ENCODE measurements at places on chromosomes 1 and 21.

GRCh38 chr21:14567331-14568279, 21.5 kb upstream of the SAMSN1 start:
- no peak for DNase-seq

DNA sequence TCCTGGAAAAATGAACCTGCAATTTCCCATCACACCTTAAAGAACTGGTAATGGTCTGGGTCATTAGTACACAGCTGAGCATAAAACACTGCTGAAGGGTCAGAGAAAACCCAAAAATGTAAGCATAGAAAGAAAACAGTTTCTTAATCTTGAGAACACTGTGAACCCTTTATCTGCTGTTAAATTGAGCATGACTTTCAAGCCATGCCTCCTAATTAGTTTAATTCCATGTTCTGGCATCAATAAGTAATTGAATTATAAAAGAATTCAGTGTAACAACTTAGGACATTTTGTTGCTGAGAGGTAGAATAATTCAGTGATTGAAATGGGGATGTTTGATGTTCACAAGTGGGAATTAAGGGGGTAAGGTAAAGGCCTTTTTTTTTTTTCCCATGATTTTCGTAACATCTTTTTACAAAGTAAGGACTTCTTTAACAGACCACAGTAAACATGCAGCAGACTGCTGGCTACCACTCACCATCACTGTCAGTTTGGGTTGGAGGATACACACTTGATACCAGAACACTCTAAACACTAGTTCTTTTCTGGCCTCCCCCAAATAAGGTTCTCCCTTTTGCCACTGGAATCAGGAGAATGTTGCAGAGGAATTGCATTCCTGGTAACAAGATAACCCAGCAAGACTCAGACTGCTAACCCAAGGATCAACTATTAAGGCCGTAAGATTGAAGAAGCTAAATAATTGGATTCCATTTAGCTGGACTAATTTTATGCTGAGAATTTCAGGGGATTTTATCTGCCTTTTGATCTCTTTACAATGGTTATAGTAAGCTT, 3.0 kb downstream of the RWDD3 start:
- no peak for DNase-seq

- no peak for DNase-seq
These were observed 2.5 kb upstream of the GRHL3 start for GRCh38 chr1:24316645-24317044.

DNA sequence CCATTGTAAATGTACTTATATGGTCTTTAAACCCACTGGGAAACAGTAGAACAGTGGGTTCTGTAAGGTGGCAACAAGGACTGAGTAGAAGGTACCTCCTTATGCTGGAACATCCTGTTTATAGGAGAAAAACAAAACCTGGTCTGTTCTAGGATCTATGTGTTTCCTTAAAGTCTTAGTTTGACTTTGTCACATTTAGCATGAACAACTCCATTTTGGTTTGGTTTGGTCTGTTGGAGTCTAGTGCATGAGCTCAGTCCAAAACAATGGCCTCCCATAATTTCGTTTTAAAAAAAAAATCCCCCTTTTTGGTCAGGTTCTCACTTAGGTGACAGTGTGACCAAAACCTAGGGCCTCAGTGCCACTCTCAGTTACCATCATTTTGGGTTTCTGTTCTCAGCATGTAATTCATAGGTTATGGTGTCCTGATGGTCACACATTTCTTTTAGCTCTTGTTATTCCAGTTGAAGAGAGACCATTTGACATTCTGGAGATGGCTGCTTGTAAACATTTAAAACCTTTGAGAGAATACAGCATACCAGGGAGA, 66.4 kb upstream of the IL12RB2 start:
- no peak for DNase-seq

GRCh38 chr1:47658161-47658920, 220.5 kb downstream of the FOXD2 start:
- no peak for DNase-seq

GRCh38 chr21:25903607-25904006, 168.8 kb downstream of the GABPA start:
- no peak for DNase-seq

GRCh38 chr21:27418346-27418745, 451.5 kb upstream of the ADAMTS5 start:
- no peak for DNase-seq

DNA sequence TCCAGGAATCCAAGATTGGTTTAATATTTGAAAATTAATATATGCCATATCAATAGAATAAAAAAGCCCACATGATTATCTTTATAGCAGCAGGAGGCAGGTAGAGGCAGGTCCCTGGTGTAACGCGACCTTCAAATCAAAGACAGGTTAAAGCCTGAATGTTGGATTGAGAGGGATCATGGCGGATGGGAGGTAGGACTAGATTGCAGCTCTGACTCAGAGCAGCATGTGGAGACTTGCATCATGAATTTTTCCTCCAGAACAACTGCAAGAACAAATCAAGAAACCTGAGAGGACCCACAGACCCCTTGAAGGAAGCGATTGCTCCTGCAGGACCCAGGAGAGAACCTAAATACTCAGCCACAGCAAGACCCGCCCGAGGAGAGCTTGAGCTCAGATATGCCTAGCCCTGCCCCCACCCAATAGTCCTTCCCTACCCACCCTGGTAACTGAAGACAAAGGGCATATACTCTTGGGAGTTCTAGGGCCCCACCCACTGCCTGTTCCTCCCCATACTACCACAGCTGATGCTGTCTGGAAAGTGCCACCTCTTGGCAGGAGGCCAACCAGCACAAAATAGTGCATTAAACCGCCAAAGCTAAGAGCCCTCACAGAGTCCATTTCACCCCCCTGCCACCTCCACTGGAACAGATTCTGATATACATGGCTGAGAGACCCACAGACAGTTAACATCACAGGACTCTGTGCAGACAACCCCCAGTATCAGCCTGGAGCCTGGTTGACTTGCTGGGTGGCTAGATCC, 19.5 kb downstream of the S100B start:
- no peak for DNase-seq

- DNase-seq, result no peak
These were observed 8.3 kb downstream of the SDE2 start for GRCh38 chr1:225990705-225991464.

GRCh38 chr1:22689505-22689904, 21.1 kb upstream of the EPHB2 start:
- DNase-seq, result no peak

DNA sequence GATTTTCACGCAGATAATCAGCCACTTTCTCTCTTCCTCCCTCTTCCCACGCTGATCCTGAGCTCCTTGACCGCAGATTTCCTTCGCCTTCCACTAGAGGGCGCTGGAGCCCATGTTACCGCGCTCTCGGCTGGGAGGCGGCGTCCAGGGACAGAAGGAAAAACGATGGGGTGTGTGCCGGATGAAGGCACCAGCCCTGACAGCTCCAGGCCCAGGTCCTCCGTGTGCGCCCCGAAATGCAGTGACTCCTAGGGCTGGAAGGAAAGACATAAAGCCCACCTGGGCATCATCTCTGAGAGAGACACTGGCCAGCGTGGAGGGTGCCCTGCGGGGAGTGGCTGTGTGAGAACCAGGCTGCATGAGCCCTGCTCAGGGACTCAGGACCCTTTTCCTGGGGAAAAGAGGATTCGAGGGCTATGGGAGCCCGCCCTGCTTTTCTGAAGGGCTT, 44.9 kb upstream of the CYP2J2 start:
- DNase-seq, result peak; percentile 48

GRCh38 chr1:211529453-211529852, 37.5 kb upstream of the RD3 start:
- no peak for DNase-seq

DNA sequence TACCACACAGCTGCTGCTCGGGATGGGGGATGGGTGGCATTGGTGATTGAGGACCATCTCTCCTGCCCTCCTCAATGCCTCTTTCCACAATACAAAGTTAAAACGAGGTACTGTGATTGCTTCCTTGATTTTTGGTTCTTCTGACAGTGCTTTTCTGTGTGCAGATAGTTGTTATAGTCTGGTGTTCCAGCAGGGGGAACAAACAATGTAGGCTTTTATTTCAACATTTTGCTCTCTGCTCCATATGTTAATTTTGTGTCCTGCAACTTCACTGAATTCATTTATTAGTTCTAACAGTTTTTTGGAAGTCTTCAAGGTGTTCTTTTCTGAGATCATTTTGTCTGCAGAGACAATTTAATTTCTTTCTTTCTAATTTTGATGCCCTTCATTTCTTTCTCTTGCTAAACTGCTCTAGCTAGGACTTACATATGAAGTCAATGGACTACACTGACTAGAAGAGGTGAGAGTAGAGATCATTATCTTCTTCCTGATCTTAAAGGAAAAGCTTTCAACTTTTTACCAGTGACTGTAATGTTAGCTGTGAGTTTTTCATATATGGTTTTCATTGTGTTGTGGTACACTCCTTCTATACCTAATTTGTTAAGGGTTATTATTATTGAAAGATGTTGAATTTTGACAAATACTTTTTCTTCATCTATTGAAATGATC, 45.4 kb downstream of the TNFSF18 start:
- no peak for DNase-seq

DNA sequence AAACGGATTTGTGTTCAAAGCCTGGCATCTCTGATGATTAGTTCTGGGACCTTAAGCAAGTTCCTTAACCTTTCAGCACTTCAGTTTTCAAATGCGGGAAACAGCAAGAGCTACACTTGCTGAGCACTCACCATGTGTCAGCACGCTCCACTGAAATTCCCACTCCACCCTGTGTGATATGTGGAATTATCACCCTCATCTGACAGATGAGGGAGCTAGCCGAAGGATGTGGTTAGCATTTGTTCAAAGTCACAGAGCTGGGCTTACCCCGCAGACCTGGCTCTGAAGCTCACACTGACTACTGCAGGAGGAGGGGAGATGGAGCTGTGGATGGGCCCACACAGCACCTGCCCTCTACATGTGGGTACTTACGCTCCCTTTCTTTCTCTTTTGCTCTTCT, 29.1 kb downstream of the IL12RB2 start:
- DNase-seq, result no peak

- DNase-seq, result no peak
These were observed 317.4 kb upstream of the RUNX1 start for GRCh38 chr21:35366394-35367080.

- no peak for DNase-seq
These were observed 56.8 kb downstream of the USP1 start for GRCh38 chr1:62493656-62494055.

DNA sequence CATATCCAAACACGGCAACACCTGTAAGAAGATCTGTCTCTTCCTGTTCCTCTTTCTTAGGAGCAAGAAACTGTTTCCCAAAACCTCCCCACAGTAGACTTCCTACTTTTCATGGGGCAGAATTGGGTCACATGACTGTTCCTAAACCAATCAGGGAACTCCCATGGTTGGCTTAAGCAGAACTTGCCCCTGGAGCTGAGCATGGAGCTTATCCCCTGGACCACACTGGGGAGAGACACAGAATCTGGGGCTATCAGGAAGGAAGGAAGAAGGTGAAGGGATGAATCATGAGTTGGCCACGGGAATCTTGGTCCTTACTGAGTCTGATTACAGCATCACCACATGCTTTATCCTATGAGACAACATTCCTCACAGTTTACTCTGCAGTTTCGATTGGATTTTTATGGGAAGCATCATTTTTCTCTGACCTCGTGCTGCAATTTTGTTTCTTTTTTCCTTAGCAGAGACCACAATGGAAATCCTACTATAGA, 81.8 kb downstream of the CDC7 start:
- DNase-seq, result no peak

DNA sequence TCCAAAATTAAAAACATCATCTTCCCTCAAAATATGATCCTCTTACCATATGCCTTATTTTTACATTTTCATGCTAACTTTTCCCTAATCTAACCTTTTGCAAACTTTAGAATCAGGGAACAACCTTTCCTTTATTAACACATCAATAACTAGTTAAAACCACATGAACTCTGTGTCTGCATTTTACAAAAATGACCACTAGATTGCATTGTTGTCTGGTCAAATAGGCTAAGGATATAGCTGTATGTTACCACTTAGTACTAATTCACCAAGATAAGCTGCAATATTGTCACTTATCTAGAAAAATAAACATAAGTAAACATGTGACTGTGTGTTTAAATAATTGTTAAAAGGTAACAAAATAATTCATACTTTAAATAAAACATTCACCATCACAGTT, 82.3 kb downstream of the DENND1B start:
- DNase-seq, result no peak

- DNase-seq, result no peak
These were observed 68.6 kb downstream of the SIPA1L2 start for GRCh38 chr1:232561381-232561780.

- no peak for DNase-seq
These were observed 19.6 kb downstream of the PTGER3 start for GRCh38 chr1:71027991-71028390.

DNA sequence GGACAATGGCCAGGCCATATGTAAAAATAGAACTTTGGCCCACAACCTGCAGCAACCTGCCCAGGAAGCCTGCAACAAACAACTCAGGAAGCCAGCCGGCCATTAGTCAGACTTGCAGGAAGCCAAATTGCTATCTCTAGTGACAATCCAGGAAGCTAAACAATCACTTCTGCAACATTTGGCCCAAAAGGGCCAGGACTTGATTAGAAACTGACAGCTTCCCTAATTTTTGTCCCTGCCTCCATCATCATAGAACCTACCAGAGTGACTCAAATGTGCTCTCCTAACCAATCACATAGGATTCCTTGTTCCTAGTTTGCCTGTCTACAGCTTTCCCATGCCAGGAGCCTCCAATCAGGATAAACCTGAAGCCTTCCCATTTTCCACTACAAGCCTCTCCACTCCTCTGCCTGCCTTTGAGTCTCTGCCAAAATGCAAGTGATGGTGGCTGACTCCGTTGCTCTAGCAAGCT, 639.3 kb downstream of the PTPRU start:
- DNase-seq, result no peak

DNA sequence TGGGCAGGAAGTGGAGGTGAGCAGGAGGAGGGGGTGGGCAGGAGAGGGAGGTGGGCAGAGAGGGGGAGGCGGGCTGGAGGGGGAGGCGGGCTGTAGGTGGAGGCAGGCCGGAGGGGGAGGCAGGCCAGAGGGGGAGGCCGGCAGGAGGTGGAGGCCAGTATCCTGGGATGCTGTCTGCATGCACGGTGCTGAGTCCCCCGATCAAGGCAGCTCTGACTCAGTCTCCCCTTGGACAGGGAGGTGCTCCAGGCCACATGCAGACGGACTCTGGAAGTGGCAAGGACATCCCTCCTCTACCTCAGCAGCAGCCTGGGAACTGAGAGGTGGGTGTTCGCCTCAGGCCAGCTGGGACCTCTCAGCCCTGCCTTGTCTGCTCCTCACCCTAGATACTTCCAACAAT, 9.9 kb downstream of the IKBKE start:
- DNase-seq, result no peak

GRCh38 chr1:241997401-241997998, 1.4 kb downstream of the MAP1LC3C start:
- DNase-seq, result no peak

GRCh38 chr1:235326719-235327558, 1.0 kb downstream of the ARID4B start:
- DNase-seq, result peak; percentile 51

Measured in germinal center (tissue), 1 donor.